ENCODE measurements at places on chromosomes 3 and 15.

- no peak for DNase-seq
Observed at GRCh38 chr3:73549051-73549600, 75.6 kb downstream of the PDZRN3 start.

- no peak for DNase-seq
Observed at GRCh38 chr15:77647961-77648360, 15.2 kb upstream of the LINGO1 start.

- DNase-seq: no peak
Observed at GRCh38 chr15:93159930-93160329, 70.9 kb upstream of the RGMA start.

DNA sequence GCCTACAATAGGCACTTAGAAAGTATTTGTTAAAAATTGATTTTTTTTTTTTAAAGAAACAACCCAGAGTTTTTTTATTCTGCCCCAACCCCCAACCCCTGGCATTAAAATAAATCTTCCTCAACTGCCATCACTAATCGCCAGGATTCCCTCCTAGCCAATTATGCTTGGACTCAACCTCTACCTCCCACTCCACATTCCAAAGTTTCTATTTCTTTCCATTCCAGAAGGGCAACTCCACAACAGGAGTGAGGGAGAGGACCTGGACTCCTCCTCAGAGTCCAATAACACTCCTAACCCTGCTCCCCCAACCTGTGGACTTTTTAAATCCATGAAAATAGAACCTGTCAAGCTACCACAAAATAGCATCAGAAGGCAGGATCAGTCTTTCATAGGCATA is 99.4 kb downstream of the ADAMTS9 start:
- no peak for DNase-seq

DNA sequence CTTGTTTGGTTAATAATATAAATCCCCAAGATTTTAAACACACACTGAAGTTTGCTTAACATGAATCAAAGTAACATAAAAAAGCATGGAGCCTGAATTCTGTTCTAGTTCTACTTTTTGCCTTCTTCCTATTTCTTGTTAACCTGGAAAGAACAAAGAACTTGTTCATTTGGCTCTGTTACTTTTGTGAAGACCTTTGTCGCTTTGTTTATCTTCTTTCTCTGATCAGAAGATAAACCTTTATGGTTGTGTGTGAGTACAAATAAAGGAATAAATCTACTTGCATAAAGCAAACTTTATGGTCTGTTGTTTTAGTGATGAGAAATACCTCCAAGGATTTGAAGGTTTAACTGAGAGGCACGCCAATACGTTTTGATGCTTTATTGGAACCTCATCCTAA is 210.1 kb upstream of the SATB1 start:
- DNase-seq: no peak

- no peak for DNase-seq
Observed at GRCh38 chr3:190012784-190013183, 107.9 kb downstream of the P3H2 start.

DNA sequence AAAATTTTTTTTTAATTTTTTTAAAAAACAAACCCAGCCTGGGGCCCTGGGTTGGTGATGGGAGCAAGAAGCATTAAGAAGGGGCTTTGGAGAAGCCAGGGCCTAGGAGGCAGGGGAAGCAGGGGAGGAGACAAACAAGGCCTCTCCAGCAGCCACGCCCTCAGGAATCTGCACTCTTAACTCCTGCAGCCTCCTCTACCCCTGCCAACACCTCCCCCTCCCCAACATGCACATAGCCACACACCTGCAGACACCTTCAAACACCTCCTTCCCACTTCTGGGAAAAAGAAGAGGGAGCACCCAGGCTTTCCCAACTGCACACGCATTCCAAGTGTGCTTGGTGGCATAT is 2.7 kb upstream of the DCAF1 start:
- DNase-seq: no peak

DNA sequence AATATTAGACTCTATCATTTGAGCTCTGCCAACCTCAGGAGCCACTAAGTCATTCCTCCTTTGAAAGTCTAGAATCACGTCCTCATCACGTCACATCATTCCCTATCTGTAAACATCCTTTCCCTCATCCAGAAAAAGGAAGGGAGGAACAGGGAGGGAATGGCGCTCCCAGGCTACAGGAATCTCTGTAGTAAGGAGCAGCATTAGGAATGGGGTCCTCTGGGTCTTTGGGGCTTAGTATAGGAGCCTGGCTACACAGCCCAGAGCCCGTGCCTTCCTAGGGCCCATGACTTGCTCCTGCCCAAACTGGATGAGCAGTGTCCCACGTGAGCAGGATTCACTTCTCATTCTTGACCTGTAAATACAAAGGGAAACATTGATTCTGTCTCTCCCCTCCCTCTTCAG is 1.6 kb downstream of the TAGLN3 start:
- no peak for DNase-seq

GRCh38 chr3:11944052-11944673 is 60.0 kb upstream of the SYN2 start:
- DNase-seq: no peak

DNA sequence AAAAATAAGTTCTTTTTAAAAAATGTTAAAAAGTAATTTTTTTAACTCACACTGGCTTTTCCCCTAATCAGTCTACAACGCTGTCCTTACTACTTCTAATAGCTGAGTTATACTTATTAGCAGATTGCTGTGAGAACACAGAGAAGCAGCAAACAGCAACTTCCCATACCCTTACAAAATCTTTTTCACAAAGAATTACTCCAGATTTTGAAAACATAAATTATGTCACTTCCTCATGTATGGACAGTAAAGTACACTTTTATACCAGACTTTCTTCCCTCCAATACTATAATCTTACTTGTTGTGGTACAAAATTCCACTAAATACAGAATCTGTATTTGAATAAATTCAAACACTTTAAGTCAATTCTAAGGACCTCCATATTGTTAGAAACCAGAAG is 2.1 kb downstream of the PHC3 start:
- DNase-seq: no peak

GRCh38 chr3:170992854-170993253 is 33.7 kb downstream of the SLC2A2 start:
- no peak for DNase-seq

- no peak for DNase-seq
Observed at GRCh38 chr3:141015481-141015880, 35.7 kb upstream of the SPSB4 start.

DNA sequence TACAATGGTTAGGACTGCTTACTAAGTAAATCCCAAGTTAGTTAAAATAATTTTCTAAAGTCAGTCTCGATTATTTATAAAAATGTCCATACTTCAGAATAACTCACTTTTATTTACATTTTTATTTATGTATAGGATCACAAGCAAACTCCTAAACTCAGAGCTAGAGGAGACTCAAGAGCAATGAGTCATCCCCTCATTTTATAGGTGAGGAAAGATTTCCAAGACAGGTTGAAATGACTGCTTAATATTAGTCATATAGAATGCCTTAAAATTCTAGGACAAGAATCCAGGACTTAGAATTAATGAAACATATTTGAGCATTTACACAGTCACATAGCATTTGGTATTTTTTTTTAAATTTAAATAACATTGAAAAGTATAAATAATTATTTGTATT is 983.8 kb downstream of the SI start:
- no peak for DNase-seq

DNA sequence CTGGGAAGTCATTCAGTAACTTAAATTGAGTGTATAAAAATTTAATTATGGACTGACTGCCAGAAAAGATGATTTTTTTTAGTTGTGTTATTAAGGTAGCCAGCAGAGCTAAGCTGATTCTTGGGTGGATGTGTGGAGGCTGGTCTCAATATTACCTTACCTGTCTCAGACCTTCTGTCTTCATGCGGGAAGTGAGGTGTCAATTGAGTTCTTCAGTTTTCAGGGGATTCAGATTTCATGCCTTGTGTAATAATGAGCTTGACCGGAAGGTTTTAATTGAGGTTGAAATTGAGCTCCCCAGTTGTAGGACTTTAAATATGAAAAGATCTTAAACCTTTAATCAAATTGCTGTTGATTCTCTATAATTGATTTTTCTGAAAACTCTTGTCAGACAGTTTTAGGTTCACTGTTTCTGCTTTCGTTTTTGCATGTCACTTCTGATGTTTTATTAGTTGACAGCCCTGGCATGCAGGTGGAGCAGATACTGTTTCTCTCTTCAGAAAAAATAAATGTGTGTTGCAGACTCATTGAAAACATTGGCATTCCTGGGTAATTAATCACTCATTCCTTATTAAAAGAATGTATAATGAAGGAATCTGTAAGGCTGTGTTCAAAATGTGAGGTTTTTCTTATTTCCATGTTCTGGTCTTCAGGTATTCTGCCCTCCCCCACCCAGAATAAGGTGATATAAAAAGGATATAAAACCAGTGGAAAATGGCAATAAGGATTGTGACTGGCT is 54.5 kb downstream of the PSMD6 start:
- no peak for DNase-seq

DNA sequence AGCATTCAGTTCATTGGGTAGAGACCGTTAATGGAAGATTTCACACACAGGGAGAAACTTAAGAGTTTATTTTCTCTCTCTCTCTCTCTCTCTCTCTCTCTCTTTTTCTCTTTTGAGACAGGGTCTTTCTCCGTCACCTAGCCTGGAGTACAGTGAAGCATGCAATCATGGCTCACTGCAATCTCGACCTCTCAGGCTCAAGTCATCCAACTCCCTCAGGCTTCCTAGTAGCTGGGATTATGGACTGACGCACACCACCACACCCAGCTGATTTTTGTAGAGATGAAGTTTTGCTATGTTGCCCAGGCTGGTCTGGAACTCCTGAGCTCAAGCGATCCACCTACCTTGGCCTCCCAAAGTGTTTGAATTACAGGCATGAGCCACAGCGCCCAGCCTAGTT is 1.6 kb downstream of the WDR72 start:
- DNase-seq: no peak

- DNase-seq: peak; percentile 64
Observed at GRCh38 chr3:128794067-128794768, 68.2 kb downstream of the RAB7A start.

- DNase-seq: no peak
Observed at GRCh38 chr3:25889525-25889917, 99.6 kb downstream of the OXSM start.

GRCh38 chr15:99148851-99149276 is 44.0 kb downstream of the SYNM start:
- no peak for DNase-seq

GRCh38 chr3:20185331-20185678 is 701 bp downstream of the SGO1 start:
- DNase-seq: peak; percentile 35
